ENCODE measurements at places on chromosomes 6 and 20.

DNA sequence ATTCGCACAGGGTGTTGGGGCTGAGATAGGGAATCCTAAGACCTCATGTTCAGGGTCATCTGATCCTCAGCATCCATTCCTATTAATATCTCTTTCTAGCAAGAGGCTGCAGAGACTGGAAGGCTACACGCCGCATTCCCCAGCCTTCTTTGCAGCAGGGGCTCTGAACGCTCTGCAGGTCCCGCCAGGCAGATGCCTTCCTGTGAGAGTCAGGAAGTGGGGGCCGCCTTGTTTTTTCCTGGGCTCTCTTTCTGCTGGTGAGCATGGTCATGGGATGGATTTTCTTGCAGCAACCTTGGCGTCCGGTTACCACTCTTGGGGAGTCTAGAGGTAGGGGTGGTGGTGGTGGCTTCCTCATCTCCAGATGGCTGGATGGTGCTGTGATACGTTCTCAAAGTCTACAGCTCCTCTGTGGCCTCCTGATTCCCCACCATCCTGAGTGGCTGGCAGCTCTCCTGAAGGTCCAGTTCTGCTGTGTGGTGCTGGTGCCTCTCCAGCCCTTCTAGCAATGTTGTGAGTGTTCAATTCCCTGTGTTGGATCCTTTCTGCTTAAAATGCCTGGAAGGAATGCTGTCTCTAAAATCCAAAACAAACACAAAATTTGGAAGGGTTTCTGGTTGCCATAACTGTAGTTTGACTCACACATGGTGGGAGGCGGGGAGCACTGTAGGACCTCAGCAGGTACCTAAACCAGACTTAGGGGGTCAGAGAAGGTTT is 111.9 kb downstream of the CEBPB start:
- DNase-seq: no peak

GRCh38 chr6:108673602-108674001 is 112.9 kb downstream of the FOXO3 start:
- no peak for DNase-seq

- no peak for DNase-seq
Observed at GRCh38 chr6:28258877-28259777, at the start of gene NKAPL. TSS of gene NKAPL (plus strand) at chr6:28259297. CDS start at chr6:28259372, 75 bp downstream.

DNA sequence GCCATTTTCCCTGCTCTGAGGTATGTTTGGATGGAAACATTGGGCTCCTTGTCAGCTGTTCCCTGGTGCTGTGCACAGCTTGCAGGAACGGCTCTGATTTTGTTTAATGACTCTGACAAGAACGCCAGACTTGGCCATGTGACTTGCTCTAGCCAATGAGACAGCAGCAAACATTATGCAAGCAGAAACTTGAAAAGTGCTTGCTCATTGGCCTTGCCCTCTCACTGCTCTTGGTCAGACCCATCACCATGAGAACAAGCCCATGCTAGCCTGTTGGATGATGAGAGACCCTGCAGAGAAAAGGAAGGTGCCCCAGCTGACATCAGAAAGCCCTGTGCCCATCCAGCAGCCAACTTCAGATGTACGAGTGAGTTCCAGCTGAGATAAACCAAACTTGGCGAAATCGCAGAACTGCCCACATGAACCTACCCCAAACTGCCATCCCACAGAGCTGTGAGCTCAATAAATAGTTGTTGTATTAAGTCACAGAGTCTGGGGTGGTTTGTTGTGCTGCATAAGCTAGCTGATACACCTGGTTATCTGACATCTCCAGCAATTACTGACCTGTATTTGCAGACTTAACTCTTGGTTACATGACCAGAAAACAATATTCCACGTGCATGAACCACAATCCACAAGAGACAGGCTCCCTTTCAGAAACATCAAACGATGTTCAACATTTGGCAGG is 96.9 kb downstream of the JPH2 start:
- peak; percentile 14 for DNase-seq

DNA sequence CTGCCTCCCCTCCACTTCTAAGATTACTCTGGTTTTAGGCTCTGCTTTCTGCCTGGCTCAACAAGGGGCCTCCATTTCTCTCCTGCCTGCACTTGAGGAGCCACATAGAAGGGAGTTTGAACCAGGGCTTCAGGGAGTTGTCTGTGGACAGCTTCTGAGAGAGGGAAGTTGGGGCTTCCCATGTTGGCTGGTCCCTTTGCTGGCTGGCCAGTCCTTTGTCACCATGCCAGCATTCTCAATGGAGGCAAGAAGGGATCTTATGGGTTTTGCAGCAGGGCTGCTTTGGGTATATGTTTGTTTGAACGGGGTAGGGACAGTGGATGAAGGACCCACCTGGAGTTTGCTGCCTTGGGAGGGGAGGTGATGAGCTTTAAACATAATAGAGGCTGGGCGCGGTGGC is 124.9 kb downstream of the CARMIL1 start:
- DNase-seq: no peak

GRCh38 chr6:20314866-20315845 is 86.5 kb upstream of the E2F3 start:
- DNase-seq: no peak

GRCh38 chr6:53095270-53095669 is 30.1 kb downstream of the FBXO9 start:
- no peak for DNase-seq

DNA sequence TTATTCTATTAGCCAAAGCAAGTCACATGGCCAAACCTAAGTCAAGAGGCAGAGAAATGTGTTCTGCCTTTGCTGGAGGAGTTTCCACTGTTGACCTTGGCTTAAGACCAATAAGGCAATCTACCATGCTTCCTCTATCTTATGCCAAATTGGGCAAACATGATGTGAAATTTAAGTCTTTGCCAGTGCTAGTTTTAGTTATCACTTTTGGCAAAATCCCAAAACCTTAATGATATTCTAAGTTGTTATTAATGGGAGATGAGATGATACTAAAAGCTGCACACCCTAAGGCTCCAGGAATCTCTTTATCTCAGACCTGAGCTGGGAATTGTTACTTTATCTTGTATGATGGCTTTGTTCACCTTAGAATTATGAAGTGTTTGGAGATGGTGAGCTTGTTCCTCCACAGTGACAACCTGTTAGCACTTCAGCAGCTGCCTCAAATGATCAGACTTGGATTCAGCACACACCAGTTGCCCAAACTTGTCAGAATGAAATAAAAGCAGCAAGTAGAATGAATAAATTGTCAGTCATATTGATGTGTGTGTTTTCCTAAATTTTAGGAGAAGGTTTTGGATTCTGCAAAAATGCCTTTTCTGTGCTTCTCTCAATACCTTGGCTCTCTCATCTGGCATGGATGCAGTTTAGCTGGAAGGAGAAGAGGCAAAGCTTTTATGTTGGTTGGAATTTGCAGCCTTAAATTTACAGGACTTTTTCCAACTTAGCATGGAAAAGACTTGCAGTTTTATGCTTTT is 49.3 kb downstream of the RIN2 start:
- DNase-seq: peak; percentile 93

- DNase-seq: no peak
Observed at GRCh38 chr20:62406635-62407176, 379 bp downstream of the CABLES2 start.

GRCh38 chr6:28580475-28580874 is 54.8 kb downstream of the GPX5 start:
- DNase-seq: no peak

- no peak for DNase-seq
Observed at GRCh38 chr6:132231121-132231884, 170.0 kb downstream of the MOXD1 start.

- DNase-seq: no peak
Observed at GRCh38 chr6:17418281-17419188, 25.1 kb downstream of the CAP2 start.

- no peak for DNase-seq
Observed at GRCh38 chr20:25676164-25676809, 20.4 kb downstream of the ZNF337 start.

- no peak for DNase-seq
Observed at GRCh38 chr6:80348263-80348662, 241.8 kb downstream of the BCKDHB start.

- DNase-seq: no peak
Observed at GRCh38 chr6:168192901-168193815, 114.1 kb upstream of the FRMD1 start.

DNA sequence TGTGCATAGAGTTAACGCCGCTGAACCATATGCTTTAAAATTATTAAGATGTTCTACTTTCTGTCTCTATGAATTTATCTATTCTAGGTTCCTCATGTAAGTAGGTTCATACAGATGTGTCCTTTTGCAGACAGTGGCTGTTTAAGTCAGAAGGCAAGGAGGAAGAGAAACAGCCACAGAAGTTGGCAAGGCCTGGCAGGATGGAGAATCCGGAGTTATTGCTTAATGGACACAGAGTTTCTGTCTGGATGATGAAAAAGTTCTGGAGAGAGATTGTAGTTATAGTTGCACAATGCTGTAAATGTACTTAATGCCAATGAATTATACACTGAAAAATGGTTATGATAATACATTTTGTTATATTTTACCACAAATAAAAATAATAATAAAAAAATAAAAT is 283.6 kb upstream of the CNR1 start:
- no peak for DNase-seq

DNA sequence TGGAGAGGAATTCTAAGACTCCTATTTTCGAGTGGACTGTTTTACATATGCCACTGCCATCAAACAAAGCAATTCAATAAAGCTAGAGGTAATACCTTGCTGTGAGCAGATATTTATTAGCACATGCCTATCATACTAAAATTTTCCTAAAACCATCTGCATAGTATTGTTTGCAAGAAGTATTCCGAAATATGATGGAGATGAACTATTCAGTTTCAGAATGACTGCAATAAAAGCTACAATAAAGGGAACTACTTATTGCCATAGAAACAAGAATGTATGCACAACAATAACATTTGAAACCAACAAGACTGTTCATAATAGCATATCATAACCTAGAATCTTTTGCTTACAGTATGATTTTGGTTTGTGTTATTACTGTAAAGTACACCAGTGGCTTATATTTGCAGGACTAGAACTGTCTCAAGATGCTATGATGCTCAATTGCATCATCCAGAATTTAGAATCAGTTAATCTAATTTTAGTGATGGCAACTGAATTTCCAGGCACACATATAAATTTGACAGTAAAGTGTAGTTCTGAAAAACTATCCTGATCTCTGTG is 144.3 kb downstream of the GRIK2 start:
- no peak for DNase-seq

DNA sequence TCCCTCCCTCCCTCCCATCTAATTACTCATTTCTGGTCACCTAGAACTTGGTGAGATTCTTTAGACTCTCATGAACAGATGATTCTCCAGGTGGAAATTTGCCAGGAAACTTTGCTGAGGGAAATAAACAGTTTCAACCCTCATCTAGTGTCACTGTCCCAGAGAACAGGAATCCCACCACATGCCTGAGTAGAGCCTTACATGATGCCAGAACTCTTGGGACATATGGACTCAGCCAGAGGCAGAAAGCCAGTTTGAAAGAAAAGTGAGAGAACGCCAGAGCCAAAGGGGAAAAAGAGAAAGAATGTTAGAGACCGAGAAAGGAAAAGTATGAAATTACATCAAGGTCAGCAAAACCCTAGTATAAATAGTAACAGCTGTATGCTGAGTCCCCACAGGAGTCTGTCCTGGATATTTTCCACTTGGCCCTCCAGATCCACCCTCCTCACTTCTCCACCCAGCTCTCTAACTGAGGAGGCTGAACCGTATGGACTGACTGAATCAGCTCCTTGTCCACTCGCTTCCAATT is 127.5 kb upstream of the COL21A1 start:
- no peak for DNase-seq

DNA sequence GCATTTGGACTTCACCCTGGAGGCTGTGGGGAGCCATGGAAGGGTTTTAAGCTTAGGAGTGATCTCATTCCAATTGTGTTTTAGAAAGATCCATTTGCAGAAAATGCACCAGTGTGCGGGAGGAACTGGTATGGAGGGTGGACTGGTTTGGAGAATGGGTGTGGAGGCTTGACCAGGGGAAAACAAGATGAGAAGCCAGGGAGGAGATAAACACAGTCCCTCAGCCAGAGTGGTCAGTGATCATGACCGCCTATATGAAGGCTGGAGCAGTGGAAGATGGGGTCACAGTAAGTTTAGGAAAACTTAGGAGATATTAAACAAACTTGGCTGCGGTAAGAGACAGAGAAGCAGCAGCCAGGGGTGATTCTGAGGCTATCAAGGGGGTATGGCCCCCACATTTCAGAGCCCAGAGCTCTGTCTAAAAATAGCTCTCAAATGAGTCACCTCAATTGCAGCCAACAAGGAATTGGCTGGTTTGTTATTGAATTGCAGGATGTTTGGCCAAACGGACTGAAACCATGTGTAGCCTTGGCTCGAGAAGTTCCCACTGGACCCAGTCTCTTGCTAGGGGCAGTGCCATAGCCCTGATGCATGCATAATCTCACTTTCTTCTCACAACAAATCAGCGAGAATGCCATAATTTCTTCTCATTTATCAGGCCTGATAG is 159.9 kb upstream of the TOP1 start:
- no peak for DNase-seq

GRCh38 chr6:135826236-135826804 is 25.2 kb upstream of the PDE7B start:
- DNase-seq: no peak

GRCh38 chr6:155382338-155382685 is 68.0 kb upstream of the TFB1M start:
- DNase-seq: no peak

- DNase-seq: no peak
Observed at GRCh38 chr20:1438361-1438760, 28.3 kb downstream of the NSFL1C start.
